ENCODE measurements at places on chromosomes 12 and 14.

DNA sequence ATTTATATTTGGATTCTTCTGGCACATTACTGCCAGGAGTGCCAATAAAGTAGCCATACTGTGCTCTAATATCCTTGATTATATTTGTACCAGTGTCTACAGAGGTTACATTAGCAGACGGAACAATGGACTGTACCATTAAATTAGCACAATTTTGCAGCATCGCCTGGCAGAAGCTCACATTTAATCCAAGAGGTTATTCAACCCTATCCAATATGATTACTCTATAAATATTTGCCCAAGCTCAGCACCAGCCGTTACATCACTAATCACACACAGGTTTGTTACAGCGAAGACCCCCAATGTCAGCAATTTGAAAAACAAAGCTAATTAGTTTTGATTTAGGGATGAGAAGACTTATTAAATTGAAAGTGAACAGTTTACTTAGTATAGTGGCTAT is 16.9 kb upstream of the MGST1 start:
- DNase-seq = no peak

DNA sequence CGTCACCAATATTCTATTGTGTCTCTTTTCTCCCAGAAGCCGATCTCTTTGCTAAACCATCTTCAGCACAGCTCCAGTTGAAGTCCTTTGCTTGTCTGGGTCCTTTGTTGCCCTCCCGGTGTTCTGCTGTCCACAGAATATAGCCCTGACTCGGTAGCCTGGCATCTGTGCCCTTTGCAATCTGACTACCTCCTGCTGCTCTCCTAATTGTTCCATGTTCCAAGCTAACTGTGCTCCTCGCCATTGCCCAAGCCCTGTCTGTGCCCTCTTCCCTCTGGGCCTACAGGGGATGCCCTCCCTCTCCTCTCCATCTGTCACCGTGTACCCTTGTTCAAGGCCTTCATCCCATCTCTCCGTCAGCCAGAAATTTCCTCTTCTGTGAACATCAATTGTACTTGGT is 306.3 kb downstream of the APAF1 start:
- DNase-seq = no peak

DNA sequence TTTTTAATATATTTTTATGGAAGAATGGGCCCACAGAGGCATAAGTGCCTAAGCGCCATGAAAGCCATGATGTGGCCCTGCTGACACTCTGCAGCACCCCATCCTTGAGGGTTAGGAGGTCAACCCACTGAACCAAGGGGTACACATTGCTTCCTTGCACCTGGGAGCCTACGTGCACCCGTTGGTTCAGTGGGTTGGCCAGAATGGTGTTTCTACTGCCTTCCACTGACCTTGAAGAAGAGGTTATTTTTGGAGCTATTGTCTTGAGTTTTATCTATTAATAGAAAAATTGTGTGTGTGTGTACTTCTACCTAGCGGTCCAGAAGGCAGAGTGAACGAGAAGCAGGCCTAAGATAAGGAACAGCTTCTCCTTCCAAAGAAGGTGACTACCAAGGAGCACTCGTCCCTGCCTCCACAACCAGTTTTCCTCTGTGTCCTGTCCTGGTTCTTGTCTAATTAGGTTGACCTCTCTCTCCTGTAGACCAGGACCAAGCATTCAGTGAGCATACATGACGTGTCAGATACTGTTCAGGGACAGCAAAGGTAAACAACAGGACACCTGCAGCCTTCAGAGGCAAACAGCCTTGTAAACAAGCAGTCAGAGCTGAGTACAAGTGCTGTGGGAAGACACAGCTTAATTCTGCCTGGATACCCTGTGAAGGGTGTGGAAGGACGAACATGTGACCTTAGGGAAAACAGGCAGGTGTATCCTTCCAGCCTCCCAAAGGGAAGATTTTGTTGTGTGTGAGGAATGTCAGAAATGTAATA is 30.4 kb upstream of the PLEK2 start:
- no peak for DNase-seq

DNA sequence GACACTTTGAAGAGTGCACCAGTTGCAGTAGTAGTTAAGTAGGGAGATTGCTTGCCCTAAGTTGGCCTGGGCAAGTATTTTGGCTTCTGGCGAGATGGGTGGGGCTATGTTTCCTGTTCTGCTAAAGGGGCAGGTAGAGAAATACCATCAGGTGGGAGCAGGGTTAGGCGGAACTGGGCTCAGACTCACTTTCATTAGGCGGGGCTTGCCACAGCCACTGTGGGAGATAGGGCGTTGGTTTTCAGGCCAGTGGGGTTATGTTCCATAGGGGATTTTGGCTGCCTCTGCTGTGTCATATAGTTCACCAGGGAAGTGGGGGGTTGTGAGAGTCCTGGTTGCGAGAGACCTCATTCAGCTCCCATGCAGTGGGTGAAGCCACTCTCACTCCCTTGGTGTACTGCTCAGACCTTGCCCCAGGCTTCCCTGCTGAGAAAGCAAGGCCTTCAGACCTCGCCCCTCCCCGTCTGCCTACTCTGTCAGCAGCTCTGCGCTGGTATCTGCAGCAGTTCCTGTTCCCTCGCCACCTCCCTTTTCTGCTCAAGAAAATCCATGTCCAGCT is 43.3 kb downstream of the AEBP2 start:
- DNase-seq = no peak

DNA sequence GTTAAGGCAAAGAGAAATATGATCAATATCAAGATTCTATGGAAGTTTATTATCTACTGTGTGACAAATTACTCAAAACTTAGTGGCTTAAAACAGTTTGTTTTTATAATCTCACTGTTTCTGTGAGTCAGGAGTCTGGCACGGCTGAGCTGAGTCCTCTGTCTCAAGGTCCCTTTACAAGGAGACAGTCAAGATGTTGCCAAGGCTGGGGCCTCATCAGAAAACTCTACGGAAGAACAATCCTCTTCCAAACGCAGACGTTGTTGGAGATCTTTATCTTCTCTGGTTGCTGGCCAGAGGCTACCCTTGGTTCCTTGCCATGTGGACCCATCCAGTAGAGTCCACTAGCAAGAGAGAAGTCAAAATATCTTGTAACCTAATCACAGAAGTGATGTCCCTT is 100.6 kb upstream of the CCND2 start:
- DNase-seq = no peak

DNA sequence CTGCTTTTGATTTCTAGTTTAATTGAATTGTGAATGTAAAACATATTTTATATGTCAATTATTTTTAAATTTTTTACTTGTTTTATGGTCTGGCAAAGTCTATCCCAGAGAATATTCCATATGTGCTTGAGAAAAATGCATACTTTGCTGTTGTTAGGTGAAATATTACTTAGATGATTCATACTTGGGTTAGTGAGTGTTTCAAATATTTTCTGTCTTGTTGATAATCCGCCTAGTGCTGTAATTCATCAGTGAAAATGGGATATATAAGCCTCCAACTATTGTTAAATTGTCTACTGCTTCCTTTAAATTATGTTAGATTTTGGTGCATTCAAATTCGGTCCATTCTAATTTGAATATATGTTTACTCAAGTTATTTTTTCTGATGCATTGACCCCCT is 395.5 kb downstream of the LRFN5 start:
- no peak for DNase-seq

DNA sequence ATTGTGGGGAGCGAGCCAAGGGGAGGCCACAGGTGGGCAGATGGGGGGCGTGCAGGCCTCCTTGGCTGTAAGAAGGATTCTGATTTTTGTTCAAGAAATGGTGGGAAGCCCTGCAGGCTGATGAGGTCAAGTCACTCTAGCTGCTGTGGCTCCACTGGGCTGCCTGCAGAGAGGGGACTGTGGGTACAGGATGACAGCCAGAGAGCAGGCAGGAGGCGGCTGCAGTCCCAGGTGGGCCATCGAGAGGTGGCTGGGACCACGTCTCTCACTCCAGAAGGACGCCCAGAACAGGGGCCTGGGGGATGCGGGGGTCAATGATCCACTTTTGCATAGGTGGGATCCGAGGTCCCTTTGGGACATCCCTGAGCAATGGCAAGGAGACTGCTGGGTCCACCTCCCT is 9.1 kb downstream of the NCOR2 start:
- DNase-seq = no peak

DNA sequence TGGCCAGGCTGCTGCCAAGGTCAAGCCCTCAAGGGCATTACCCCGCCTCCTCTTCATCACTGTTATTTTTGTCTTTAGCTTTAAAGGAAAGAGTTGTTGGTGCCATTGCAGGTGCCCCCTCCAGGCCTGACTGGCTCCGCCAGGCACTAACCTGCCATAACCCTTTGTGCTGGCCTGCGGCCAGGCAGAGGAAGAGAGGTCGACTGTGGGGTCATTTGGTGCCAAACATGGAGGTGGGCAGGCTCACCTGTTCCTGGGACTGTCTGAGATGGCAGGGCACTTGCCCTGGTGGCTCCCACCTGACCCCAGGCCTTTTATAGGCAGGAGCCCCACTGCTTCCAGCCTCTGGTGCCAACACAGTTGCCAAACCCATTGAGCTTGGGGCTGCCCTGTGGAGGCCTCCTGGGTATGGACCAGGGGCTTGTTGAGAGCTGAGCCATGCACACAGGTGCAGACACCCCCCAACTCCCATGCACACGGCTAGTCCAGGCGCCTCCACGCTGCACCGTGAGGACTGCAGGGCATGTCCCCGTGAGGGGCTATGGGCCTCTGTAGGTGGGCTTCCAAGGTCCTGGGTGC is 29.4 kb upstream of the PLD4 start:
- no peak for DNase-seq

DNA sequence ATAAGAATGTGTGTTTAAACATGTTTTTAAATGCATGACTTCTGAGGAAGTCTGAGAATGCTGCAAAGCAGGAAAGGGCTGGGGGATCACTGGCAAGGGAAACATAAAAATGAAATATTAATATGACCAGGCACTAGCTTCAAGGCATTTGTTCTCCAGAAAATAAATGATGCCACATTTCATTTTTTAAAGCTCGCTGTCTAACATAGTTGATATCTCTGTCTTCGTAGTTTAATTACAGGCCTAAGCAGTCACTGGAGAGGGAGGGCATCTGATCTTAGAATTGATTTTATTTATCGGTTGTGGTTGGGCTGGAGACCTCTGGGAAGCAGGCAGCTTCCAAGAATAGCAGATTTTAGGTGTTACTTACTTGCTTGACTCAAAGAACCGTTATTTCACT is 87.5 kb downstream of the TBC1D30 start:
- no peak for DNase-seq

DNA sequence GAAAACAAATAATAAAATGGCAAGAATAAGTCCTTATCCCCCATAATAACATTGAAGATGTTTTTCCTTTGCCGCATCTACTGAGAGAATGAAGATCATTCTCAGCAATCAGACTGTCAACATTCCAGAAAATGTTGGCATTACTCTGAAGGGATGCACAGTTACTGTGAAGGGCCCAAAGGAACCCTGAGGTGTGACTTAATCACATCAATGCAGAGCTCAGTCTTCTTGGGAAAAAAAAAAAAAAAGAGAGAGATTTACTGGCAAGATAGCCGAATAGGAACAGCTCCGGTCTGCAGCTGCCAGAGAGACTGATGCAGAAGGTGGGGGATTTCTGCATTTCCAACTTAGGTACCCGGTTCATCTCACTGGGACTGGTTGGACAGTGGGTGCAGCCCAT is 41.3 kb upstream of the OR6J1 start:
- no peak for DNase-seq

- DNase-seq = no peak
These were observed 363.6 kb downstream of the SNAPC1 start for GRCh38 chr14:62125793-62126192.

GRCh38 chr12:26238341-26239121 is 43.2 kb downstream of the SSPN start:
- DNase-seq = no peak
